ENCODE measurements at places on chromosomes 7 and 10.

DNA sequence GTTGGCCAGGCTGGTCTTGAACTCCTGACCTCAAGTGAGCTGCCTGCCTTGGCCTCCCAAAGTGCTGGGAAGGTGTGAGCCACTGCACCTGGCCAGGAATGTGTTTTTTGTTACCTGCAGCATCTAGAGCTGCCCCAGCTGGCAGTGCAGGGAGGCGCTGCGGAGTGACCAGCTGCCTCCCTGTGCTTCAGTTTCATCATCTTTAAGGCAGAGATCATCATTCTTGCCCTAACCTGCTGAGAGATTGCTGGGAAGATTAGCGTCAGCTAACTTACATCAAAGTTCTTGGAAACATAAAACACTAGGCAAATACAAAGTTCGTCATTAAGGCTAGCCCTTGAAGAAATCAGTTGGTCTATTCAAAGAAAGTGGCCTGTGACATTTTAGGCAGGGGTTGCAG, 2.3 kb downstream of the ZNF282 start:
- DNase-seq = no peak

- DNase-seq = no peak
Measured at GRCh38 chr7:98870807-98871491, 1.1 kb upstream of the TMEM130 start.

DNA sequence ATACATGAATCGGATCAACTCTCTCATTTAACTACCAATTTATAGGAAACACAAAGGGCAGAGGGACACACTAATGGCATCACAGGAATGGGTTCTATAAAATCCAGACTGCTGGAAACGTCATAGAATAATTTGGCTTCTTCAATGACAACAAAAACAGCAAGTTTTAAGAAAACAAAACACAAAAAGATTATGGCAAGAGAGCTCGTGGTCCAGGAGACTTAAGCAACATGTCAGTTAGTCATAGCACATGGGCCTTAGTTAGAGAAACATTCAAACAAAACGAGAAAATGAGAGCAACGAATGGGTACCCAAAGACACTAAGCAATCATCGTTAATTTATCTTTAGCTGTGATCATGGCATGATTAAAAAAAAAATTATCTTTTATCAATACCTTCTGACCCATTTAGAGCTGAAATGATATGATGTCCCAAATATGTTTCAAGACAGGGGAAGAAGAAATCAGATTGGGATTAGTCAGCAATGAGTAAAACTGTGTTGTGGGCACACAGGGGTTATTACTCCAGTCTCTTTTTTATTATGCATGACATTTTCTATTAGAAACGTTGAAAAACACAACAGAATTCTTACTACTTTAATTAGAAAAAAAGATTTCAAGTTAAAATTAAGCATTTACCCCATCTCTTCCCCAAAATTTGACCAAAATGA, 28.3 kb downstream of the NCAPG2 start:
- no peak for DNase-seq

DNA sequence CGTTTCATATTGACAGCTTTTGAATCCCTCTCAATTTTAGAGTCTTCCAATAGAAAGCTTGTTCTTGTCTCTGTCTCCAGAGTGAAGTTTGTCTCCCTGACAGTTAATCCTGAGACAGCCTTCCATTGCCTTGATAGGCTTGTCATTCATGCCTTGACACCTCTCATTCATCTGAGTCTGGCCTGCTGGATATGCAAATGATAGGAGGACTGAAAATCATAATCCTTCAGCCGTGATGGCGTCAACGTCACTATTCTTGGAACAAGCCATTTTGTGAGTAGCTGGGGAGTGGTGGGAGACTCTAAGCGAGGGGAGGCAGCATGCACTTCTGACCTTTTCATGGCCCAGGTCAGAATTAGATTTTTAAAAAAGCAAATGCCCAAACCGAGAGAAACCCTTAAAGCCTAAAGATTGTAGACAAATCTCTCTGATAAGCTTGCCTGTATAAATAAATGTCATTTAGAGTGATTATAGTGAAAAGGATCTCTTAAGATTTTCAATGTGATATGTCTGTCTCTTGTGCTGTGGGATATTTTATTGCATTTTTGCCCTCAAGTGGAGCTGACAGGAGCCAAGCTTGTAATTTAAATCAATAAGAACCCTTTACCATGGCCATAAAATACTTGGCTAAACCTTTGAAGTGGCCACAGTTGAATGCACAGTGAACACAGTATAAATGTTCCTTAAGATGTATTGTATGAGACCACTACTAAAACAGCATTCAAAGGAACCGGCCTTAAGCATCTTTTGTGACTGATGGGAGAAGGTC, 148.8 kb downstream of the SNX10 start:
- no peak for DNase-seq

GRCh38 chr10:124743191-124744101, 732 bp downstream of the FAM53B start:
- DNase-seq = no peak

DNA sequence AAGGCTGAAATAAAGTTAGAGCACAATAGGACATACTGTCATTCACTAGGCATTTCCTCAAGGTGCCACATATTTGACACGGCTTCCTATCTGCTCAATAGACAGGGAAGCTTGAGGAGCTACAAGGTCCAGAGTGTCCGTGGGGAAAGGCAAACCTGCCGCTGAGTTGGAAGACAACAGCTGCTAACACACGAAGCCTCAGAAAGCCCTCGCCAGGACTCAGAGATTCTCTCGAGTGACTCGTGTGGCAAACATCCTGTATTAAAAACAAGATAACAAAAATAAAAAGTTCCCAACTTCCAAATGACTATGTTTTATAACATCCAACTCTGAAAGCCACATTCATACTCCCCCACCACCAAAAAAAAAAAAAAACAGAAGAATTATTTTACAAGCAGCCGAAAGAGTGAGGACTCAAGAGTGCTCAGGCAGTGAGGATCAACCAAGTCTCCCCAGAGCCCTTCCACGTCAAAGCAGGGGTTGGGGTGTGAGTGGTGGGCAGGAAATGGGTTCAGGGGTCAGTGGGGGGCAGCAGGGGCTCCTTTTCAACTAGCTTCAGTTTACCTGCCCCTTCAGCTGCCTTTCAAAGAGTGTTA, 67.6 kb downstream of the STK17A start:
- no peak for DNase-seq

- no peak for DNase-seq
Measured at GRCh38 chr7:73892003-73892999, 31.3 kb downstream of the TMEM270 start.

DNA sequence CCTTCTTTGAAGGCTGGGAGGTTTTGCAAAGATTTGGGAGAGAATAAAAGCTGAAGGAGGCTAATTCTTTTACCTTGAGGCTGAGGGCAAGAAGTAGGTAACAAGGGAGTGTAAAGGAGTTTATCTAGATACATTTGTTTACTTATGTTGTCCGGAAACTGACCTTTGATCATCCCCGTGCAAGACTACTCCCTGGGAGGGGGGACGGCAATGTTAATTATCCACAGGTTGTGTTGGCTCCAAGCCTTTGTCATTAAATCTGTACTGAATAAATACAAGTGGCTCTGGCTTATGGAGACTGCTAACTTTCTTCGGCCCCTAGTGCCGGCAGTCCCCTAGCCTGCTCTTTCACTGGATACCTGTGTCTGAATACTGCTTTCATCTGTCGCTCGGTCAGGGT, 1250.6 kb upstream of the LRRTM3 start:
- no peak for DNase-seq

GRCh38 chr7:73972614-73973013, 55.4 kb upstream of the ELN start:
- DNase-seq = no peak

GRCh38 chr7:157526913-157527634, 190.3 kb downstream of the DNAJB6 start:
- DNase-seq = no peak

DNA sequence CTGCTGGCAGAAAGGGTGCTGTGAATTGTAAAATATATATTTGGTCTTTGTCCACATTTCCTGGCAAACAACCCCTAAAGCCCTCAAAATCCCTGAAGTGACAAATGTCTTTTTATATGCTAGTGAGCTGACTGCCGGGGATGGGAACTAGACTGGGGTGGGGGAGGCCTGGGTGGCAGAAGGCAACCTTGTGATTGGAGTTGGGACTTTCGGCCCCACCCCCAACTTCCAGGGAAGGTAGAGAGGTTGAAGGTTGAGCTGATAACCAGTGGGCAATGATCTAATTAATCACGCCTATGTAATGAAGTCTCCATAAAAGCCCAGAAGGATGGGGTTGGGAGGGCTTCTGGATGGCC, 2.7 kb downstream of the EPHA1 start:
- no peak for DNase-seq

- no peak for DNase-seq
Measured at GRCh38 chr7:100476101-100476780, 2.8 kb downstream of the TSC22D4 start.

DNA sequence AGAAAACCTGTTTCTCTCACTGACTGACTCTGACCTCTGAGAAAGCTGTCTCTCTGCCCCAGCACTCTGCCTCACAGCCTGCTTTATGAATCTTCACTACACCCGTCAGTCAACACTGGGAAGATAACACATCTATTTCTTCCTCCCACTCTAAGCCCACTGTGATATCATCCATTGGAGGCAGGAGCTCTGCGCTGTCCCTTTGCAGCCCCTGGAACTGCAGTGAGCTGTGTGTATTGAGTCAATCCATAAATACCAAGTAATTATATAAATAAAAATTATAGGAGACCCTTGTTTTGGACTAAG, 17.2 kb upstream of the FXYD4 start:
- no peak for DNase-seq

- DNase-seq = no peak
Measured at GRCh38 chr7:158952776-158953175, 96.4 kb downstream of the DYNC2I1 start.

DNA sequence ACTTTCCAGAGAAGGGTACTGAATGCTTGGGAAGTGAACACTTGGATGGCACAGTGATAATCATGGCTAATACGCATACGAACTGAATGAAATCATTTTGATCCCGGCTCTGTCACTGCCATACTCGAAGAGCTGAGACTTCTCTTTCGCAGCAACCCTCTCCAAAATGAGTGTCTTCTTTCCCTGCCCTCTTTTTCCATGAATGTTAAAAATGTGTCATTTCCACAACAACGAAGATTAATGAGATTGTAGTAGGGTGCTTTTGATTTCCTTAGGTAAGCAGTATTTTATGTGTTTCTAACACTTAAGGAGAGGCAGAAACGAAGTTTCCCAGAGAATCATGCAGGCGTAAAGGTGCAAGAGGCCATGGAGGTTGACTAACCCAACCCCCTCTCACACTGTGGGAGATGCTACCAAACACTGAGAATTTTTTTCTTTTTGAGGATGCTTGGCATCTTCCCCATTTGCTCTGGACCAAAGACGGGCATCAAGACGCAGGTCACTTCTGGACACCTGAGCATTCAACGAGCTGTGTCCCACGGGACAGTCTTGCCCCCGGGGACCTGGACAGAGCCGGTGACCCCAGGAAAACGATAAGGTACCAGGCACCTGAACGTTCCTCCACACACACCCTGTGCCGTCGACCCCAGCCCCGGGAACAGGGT, 823 bp downstream of the COPG2 start:
- no peak for DNase-seq

GRCh38 chr10:133002685-133003084, 60.3 kb upstream of the CFAP46 start:
- DNase-seq = no peak

DNA sequence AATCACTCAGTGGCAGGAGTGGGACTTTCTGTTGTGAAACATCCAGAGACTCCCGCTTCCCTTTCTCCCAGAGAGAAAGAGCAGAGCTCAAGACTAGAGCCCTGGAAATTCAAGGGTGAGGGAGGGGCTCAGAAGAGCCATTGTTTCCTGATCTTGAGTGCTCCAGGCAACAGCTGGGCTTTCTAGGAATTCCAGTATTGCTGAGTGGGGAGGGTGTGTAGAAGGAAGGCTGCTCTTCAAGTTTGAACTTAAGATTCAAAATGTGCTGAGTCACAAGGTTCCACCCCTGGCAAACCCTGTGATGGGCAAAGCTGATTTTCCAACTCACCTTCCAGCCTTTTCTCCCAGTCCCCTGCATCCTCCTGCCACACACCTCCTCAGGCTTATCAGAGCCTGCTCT, 42.3 kb upstream of the MSRB2 start:
- DNase-seq = no peak

GRCh38 chr7:90570373-90570959, 25.7 kb upstream of the CDK14 start:
- no peak for DNase-seq

DNA sequence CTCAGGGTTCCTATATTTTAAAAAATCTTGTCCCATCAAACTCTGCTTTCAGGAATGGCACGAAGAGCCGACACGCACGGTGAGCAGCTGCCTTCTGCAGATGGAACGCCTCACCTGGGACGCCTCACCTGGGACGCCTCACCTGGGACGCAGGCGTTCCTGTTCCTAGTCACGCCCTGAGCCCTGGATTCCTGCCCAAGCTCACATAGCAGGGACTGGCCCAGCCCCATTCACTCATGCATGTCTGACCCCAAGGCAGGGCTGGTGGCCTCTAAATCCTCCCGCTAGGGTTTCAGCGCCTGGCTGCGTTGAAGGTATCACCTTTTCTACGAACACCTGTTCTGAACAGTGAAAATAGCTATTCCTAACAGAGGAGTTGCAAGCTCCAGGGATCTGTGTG, 49.8 kb downstream of the CARD11 start:
- no peak for DNase-seq

GRCh38 chr7:100944138-100944537, 5.2 kb upstream of the MUC3A start:
- no peak for DNase-seq

GRCh38 chr7:46493196-46493595, 572.1 kb upstream of the IGFBP3 start:
- no peak for DNase-seq

- no peak for DNase-seq
Measured at GRCh38 chr10:14327527-14327926, 3.2 kb downstream of the FRMD4A start.

GRCh38 chr7:98613601-98614425, 3.3 kb upstream of the NPTX2 start:
- DNase-seq = no peak

DNA sequence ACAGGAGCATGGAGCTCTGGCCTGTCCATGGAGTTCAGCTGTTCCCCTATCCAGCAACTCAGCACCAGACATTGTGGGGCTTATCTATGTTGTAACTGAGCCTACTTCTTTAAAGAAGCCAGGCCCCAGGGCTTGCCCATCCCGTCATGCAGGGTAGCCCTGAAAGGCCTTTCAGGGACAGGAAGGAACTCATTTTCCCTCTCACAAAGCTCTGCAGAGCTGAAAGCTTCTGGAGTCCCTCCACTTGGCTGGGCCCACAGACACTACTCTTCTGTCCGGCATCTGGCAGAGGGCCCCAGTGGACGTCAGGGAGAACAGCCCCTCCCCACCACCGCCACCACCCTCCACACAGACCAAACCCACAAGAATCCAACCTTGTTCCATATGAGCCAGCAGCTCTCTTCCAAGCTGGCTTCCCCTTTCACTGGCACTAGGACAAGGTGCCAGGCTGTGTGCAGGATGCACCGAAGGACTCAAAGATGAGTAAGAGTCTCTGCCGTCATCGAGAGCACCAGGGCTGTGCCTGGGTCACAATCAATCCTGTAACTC, 33.1 kb downstream of the DENND2A start:
- DNase-seq = no peak

- no peak for DNase-seq
Measured at GRCh38 chr10:96922978-96923948, 91.2 kb downstream of the LCOR start.

- no peak for DNase-seq
Measured at GRCh38 chr10:24132741-24133140, 76.2 kb upstream of the KIAA1217 start.
